Aorta (tissue), 5 donors: ENCODE measurements at places on chromosomes 12 and 14. TPM values are rescaled to one million over a fixed set of nuclear protein-coding genes. Genes with fewer than 3 reads are reported as not detected.

DNA sequence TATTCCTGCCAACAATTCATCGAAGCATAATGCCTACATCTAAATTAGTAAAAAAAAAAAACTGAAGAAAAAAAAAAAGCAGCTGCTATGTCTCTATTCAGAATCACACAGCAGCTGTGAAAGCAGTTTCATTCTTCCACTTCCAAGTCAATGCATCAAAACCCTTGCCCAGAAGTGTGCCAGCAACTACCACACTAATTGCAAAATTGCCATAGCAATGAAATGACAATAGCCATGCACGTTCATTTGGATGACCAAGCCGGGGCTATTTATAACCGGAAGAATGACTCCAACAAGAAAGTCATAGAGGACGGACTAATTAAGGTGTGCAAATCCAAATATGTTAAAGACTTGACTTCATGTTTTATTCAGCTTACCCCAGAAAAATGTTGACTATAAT is 42.5 kb downstream of the SLC2A13 start:
- no peak for DNase-seq

- no peak for DNase-seq
Observed at GRCh38 chr12:45458238-45458637, 242.3 kb downstream of the ANO6 start.

GRCh38 chr12:69840727-69841126 is 15.7 kb downstream of the MYRFL start:
- no peak for DNase-seq

DNA sequence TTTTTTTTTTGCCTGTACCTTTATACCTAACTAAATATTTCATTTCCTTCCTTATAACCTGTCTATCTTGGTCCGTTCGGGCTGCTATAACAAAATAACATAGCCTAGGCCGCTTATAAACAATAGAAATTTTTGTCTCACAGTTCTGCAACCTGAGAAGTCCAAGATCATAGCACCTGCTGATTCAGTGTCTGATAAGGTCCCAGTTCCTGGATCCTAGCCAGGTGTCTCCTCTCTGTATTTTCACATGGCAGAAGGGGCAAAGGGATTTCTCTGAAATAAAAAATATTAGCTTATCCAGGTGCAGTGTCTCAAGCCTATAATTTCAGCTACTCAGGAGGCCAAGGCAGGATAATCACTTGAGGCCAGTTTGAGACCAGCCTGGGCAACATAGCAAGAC is 1046.6 kb upstream of the USP15 start:
- no peak for DNase-seq

HOXC12 gene
- total RNA-seq: not detected

- peak; percentile 82 for DNase-seq
Observed at GRCh38 chr14:94936901-94937685, 167.2 kb upstream of the GSC start.

GRCh38 chr14:38877744-38878388 is 225.2 kb downstream of the SEC23A start:
- DNase-seq: no peak

OAS1 gene
- 25.0 TPM for total RNA-seq

DNA sequence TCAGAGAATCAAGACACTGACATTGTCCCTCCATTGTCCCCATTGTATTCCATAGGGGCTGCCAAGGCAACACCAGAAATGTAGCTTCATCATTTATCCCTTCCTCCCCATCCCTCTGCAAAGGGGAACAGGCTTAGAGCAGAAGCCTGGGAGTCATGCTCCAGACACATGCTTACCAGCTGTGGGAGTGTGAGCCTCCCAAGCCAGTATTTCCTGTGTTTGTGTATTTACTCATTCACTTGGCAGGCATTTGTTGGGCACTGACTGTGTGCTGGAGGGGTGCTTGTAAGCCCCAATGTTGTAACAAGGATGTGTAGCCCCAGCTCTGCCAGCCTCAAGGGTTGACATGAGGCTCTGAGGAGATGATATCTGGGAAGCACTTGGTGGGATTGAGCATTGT is 46.0 kb upstream of the TCL1A start:
- DNase-seq: no peak

- no peak for DNase-seq
Observed at GRCh38 chr14:102979406-102979805, 56.9 kb downstream of the AMN start.

DNA sequence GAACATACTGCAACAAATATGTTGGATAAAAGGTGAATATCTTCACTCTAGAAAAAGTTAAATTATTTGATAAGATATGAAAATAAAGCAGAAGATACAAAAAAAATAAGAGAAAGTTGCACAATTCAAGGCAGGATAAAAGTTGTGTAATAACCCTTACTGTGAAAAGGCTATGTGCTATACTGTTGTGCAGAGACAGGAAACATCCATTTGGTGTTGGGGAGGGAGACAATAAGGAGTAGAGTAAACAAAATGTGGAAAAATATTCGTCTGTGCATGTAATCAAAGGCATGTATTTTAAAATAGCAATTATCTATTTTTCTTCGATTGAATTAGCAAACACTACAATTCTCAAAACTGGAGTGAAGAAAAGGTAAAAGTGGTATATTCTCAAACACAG is 34.8 kb downstream of the PTHLH start:
- DNase-seq: no peak

CD27 gene
- total RNA-seq: 1.2 TPM

- DNase-seq: no peak
Observed at GRCh38 chr14:73870525-73871235, 16.0 kb upstream of the ZNF410 start.

KRT74 gene
- not detected for total RNA-seq

AQP2 gene
- not detected for total RNA-seq

- DNase-seq: no peak
Observed at GRCh38 chr14:98223106-98223505, 1048.9 kb downstream of the BCL11B start.

DNA sequence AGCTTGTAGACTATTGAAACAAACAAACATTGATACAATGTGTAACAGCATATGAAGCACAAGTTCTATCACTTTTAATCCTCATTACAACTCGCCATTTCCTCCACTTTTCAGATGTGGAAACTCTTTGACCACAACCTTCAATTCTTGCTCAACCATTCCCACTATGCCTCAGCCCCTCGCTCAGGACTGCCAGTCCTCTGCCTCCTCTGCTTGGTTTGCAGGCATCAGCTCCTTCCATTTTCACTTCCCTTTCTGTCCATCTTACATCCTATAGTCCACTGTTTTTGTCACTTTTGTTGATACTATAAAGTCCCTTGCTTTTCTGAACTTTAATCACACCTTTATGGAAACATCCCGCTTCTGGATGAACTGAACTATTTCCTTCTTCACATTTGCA is 28.2 kb upstream of the CD27 start:
- DNase-seq: no peak

GRCh38 chr12:3339221-3339620 is 151.8 kb upstream of the PRMT8 start:
- DNase-seq: no peak

DNA sequence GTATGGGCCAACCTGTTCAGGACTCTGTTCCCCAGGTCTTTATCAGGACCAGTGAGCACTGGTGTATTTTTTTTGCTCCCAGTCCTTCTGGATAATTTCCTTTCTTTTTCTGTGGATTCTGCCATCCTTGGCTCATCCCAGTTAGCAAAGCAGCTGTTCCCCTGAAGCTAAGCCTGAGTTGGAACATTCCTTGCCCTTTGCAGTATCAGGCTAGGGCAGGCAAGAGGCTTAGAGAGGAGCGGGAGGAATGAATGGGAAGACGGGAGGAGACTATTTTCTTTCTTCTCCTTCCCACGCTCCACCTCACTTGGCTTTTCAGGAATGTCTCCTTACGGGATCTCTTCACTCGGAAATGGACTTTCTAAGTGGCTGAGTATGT is 29.2 kb downstream of the ERG28 start:
- DNase-seq: no peak

DNA sequence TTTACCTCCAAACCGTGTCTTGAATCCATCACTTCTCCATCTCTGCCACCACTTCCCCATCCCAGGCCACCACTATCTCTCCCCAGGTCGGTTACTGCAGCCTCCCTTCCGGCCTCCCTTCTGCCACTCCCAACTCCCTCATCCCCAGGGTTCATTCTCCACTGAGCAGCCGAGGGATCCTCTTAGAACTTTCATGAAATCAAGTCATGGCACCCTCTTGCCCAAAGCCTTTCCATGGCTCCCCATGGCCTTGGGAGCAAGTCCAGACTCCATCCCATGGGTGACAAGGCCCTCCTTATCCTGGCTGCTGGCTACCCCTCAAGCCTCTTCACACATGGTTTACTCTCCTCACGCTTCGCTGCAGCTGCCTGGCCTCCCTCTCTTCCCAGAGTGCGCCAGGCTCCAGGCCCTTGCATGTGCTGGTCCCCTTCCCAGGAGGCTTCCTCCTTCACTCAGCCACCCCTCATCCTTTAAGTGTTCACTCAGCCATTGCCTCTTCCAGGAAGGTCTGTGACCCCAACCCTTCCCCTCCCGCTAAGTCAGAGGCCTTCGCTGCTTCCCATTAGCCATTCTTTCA is 17.9 kb upstream of the SH2B3 start:
- no peak for DNase-seq

GRCh38 chr14:68215629-68216028 is 396.1 kb downstream of the RAD51B start:
- DNase-seq: no peak

ZNF140 gene
- total RNA-seq: 13.2 TPM

RASAL1 gene
- not detected for total RNA-seq

- no peak for DNase-seq
Observed at GRCh38 chr12:57766464-57767304, at the start of gene CYP27B1. CYP27B1 (minus strand) TSS chr12:57767078; CDS start chr12:57767041, 37 bp downstream.

DNA sequence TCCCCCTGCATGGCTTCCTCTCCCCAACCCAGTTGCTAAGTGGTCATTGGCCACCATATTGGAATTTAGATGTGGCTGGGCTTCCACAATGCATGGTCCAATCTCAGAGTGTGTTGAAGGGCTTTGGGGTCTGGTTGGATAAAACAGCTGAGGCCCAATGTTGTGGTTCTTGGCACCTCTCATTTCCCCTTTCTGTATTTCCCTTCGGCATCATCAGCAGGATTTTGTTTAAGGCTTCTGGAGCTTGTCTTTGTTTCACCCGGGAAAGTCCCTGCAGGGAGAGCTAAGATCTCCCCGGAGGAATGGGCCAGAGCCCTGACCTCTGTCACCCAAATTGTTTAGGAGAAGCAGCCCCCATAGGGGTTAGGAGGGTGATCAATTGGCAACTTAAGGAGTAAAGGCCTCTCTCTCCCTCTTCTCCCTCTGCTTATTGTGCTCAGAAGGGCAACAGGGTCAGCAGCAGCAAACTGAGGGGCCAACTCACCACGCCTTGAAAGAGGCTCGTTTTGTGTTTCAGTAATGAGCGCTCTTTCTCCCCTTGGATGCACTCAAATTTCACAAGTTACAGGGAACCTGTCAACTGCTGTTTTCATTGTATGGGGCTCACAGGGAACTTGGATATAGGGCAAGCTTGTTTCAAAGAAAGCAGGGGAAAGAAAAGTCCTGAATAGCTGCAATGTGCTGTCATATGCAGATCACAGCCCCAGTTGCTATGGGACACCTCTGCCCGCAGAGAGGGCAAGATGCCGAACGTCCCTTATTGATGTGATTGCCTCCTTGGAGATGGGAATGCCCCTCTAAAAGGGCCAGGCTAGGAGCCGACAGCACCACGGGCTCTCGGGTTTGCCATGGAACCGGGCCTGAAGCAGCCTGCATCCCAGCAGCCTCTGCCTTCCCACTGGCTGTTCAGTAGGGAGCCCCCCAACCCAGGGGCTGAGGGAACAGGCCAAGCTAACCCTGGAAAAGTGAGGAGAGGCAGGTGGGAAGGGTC is 223.7 kb downstream of the ZFP36L1 start:
- DNase-seq: no peak

- no peak for DNase-seq
Observed at GRCh38 chr14:83309833-83310232, 1776.2 kb upstream of the SEL1L start.

GRCh38 chr12:106114447-106115068 is 24.2 kb downstream of the NUAK1 start:
- no peak for DNase-seq

DNA sequence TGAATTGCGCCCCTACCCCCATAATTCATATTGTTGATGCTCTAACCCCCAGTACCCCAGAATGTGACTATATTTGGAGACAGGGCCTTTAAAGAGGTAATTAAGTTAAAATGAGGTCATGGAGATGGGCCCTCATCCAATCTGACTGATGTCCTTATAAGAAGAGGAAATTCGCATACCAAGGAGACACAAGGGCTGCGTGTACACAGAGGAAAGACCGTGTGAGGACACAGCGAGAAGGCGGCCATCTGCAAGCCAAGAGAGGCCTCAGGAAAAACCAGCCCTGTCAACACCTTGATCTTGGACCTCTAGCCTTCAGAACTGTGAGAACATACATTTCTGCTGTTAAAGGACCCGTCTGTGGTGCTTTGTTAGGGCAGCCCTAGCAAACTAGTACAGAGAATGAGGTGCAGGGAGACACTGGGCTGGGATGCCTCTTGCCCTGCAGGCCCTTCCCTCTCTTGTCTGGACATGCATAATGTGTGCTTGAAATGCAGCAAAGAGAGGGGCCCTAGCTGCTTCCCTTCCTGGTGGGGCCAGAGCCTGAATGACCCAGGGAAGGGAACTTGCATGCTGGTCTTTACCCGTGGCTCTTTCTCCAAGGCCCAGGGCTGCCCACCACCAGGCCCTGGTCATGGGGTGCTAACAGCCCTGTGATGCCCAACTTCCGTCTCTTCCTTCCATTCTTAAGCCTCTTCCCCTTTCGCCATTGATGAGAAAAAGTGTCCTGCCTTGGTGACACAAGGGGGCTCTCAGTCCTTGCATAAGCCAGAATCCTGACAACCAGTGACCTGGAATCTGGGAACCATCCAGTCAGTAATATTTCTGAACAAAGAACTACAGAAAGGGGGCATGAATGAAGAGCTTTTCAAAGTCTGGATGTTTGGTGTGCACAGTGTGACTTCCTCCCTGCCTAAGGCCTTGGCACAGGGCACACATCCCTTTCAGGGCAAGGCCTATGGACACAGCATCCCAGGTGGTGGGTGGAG is 50.0 kb upstream of the GPATCH2L start:
- DNase-seq: no peak

DNA sequence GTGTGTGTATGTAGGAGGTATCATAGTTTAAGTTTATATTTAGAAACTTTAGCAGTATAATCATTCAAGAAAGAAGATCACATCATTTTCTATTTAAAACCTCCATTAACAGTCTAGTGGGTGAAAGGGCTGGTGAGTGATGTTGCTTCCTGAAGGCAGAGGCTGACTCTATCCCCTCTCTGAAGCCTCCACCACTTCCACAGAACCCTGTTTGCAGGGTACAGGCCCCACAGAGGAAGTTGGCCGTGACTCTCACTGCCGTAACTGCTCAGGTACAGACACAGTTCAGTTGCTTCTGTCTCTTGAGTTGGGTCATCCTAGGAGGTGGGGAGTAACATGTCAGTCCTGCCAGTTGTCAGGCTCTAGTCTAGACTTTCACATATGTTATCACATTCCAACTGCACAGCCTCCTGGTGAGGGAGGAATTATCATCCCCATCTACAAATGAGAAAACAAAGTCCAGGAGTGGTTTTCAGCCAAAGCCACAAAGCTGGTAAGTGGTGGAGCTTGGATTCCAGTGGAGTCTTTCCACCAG is 31.5 kb downstream of the CFL2 start:
- no peak for DNase-seq
